Vagina (tissue), 2 donors: ENCODE measurements at places on chromosomes 1 and 21. TPM values are rescaled to one million over a fixed set of nuclear protein-coding genes. Genes with fewer than 3 reads are reported as not detected.

The OR2L5 gene
- total RNA-seq = not detected

The GNG4 gene
- 6.6 TPM for total RNA-seq

The KRTAP12-2 gene
- not detected for total RNA-seq

The TMEM125 gene
- total RNA-seq = 1.2 TPM

The RCSD1 gene
- total RNA-seq = 11.5 TPM

The CELA3A gene
- not detected for total RNA-seq

The STUM gene
- total RNA-seq = 6.4 TPM

The UBASH3A gene
- 6.4 TPM for total RNA-seq

The FLG2 gene
- not detected for total RNA-seq

The OBSCN gene
- 35.8 TPM for total RNA-seq

DNA sequence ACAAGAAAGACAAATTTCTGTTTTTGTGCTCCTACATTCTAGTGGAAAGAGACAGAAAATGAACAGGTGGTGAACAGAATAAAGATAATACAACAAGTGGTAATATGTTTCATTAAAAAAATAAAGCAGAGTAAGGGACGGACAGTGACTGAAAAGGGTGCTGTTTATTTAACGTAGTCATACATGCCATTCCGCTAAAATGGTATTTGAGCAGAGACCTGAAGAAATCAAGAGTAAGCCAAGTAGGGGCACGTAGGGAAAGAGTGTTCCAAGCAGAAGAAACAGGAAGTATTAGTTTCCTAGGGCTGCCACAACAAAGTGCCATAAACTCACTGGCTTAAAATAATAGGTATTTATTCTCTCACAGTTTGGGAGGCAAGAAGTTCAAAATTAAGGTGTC lies 65.6 kb upstream of the KCTD3 start:
- no peak for DNase-seq
- no peaks in the 10 kb centered on the region for H3K36me3 ChIP-seq
- no peaks in the 10 kb centered on the region for H3K4me1 ChIP-seq
- H3K27me3 ChIP-seq = no peaks in the 10 kb centered on the region
- H3K27ac ChIP-seq = no peak overlapping the region

DNA sequence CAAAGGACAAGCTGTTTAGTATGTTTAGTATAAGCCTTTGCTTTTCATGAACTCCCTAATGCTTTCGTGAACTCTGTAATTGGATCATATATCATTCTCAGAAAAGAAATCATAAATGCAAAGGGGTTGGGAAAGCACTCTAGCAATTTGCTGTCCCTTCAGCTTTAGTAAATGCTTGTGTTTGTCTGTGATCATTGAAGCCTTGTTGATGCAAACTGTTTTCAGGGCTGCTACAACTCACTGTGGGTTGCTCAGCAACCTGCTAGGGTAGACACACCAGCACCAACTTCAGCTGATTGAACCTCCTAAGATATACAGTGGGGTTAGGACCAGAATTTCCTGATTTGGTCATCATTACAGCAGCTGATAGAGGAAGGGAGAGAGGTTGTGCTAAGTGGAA lies 95.0 kb downstream of the SGIP1 start:
- H3K36me3 ChIP-seq = no peaks in the 10 kb centered on the region
- H3K27me3 ChIP-seq = no peaks in the 10 kb centered on the region
- H3K4me3 ChIP-seq = no peak overlapping the region

DNA sequence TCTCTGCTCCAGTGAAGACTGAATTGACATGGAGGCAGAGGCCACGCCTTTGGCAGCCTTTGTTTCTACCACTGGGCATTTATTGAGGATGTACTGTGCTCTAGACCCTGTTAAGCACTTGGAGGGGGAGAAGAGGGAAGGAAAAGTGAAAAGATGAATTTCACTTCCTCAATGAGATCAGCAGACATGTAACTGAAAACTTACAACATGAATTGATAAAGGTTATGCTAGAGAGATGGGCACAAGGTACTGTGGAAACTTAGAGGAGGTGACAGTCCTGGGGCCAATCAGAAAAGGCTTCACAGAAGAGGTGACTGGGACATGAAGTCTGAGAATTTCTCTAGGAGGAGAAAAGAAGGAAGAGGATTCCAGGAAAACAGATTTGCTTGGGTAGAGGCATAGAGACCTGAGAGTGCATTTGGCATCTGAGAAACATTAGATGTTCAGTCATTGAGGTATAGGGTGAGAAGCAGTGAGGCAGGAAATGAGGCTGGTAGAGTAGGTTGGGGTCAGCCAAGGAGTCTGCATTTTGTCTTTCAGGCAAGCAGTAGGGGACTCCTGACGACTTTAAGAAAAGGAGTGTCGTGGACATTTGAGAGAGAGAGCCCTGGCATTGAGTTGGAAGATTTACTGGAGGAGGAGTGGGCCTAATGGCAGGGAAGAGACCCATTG lies 113.0 kb downstream of the SYT2 start:
- no peaks in the 10 kb centered on the region for H3K27me3 ChIP-seq
- DNase-seq = no peak
- H3K4me1 ChIP-seq = peaks cover 5% of the 10 kb centered on the region
- H3K36me3 ChIP-seq = no peaks in the 10 kb centered on the region
- no peak overlapping the region for H3K27ac ChIP-seq

GRCh38 chr1:40986956-40987355 lies 7.5 kb downstream of the CTPS1 start:
- H3K27ac ChIP-seq = peak overlapping the region; percentile 53
- H3K27me3 ChIP-seq = no peaks in the 10 kb centered on the region
- H3K4me1 ChIP-seq = peaks cover 50% of the 10 kb centered on the region
- H3K4me3 ChIP-seq = no peak overlapping the region
- H3K36me3 ChIP-seq = peaks cover 60% of the 10 kb centered on the region
- no peak for DNase-seq

- no peaks in the 10 kb centered on the region for H3K27me3 ChIP-seq
- H3K27ac ChIP-seq = no peak overlapping the region
- no peak overlapping the region for H3K4me3 ChIP-seq
- H3K36me3 ChIP-seq = no peaks in the 10 kb centered on the region
- DNase-seq = no peak
- peaks cover 39% of the 10 kb centered on the region for H3K4me1 ChIP-seq
Observed at GRCh38 chr1:183284086-183284485, 98.0 kb downstream of the LAMC2 start.

DNA sequence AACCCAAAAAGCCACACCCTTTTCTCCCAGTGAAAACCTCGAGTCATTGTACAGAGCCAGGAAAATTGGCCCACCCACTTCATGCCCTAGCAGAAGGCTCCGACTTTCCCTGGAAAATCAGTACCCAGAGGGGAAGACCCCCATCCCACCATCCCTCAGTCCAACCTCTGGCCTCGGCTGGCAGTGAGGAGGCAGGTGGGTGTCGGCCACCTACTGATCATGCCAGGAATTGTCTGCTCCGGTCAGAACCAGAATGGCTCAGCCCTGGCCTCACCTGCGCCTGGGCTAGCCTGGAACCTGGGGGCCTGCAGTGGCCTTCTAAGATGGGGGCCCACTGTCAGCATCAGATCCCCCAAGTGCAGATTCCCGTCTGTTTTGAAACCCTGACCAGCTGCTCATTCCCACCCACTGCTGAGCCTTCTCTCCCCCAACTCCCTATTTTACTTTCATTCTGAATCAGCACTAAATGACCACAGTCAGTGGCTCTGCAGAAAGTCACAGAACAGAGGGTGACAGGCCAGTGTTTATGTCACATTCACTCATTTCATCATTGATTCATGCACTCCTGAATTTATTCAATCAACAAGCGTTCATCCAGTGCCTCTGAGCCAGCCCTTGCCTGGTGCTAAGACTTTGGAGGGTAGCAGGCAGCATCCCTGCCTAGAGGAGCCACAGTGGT lies 3.0 kb upstream of the S100A9 start:
- H3K4me3 ChIP-seq = no peak overlapping the region
- no peak overlapping the region for H3K27ac ChIP-seq
- no peaks in the 10 kb centered on the region for H3K27me3 ChIP-seq
- H3K4me1 ChIP-seq = no peaks in the 10 kb centered on the region
- DNase-seq = peak; percentile 67
- H3K36me3 ChIP-seq = no peaks in the 10 kb centered on the region

GRCh38 chr1:28815533-28816185 lies 3.7 kb downstream of the OPRD1 start:
- no peaks in the 10 kb centered on the region for H3K4me1 ChIP-seq
- H3K27me3 ChIP-seq = peaks cover 4% of the 10 kb centered on the region
- no peak overlapping the region for H3K4me3 ChIP-seq
- no peak for DNase-seq
- H3K27ac ChIP-seq = no peak overlapping the region

DNA sequence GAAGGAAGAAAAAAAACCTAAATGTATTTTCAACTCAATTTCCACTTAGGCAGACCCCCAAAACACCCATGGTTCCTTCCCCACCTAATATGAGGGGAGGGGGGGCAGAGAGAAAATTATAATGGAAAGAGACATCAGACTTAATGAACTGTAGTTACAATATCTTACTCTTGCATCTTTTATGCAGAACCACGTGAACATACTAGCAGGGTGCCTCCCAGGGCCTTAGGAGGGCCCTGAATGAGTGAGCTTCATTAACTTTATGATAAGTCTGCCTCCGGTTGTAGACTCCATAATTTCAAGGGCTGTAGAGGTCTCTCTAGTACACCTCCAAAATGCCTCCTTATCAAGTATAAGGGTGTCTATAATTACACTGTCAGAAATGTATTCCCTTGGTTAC lies 11.3 kb upstream of the KIRREL1 start:
- H3K27me3 ChIP-seq = no peaks in the 10 kb centered on the region
- no peak overlapping the region for H3K27ac ChIP-seq
- no peak for DNase-seq
- no peak overlapping the region for H3K4me3 ChIP-seq
- peaks cover 10% of the 10 kb centered on the region for H3K4me1 ChIP-seq
- H3K36me3 ChIP-seq = no peaks in the 10 kb centered on the region

GRCh38 chr1:202230061-202230938 lies 36.7 kb downstream of the LGR6 start:
- H3K27me3 ChIP-seq = no peaks in the 10 kb centered on the region
- H3K4me1 ChIP-seq = peaks cover 9% of the 10 kb centered on the region
- no peak for DNase-seq
- H3K36me3 ChIP-seq = no peaks in the 10 kb centered on the region

DNA sequence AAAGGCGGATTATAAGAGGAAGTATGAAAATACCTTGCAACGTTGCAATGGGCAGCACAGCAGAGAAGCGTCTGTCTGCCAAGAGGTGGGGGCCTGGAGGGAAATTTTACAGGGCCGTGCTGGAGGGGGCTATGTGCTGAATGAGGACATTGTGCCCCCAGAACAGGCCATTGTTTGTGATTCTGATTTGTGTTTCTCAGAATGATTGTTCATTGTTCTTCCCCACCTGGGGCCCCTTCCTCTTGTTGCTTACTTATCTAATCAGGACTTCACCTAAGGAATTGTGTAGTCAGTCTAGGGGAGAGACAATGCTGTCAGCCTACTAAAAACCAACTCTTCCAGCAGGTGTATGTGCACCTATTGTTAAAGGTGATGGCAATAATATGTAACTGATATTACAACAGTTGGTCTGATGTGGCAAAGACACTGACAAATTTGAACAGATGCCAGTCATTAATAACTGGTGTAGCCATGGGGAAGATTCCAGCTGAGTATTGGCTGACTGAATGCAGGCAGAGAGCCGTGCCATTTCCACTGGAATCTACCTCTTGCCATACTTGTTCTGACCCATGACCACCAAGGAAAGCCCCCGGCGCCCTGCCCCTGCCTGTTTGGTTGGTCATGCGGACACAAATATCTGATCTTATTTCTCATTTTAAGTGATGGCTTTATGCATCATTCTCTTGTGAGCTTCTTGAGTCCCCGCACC lies 45.2 kb upstream of the PSEN2 start:
- H3K27me3 ChIP-seq = no peaks in the 10 kb centered on the region
- H3K27ac ChIP-seq = no peak overlapping the region
- H3K4me1 ChIP-seq = peaks cover 45% of the 10 kb centered on the region
- H3K4me3 ChIP-seq = no peak overlapping the region

GRCh38 chr1:170731566-170732251 lies 67.8 kb downstream of the PRRX1 start:
- no peaks in the 10 kb centered on the region for H3K27me3 ChIP-seq
- no peak for DNase-seq
- H3K4me3 ChIP-seq = no peak overlapping the region
- peaks cover 39% of the 10 kb centered on the region for H3K4me1 ChIP-seq

DNA sequence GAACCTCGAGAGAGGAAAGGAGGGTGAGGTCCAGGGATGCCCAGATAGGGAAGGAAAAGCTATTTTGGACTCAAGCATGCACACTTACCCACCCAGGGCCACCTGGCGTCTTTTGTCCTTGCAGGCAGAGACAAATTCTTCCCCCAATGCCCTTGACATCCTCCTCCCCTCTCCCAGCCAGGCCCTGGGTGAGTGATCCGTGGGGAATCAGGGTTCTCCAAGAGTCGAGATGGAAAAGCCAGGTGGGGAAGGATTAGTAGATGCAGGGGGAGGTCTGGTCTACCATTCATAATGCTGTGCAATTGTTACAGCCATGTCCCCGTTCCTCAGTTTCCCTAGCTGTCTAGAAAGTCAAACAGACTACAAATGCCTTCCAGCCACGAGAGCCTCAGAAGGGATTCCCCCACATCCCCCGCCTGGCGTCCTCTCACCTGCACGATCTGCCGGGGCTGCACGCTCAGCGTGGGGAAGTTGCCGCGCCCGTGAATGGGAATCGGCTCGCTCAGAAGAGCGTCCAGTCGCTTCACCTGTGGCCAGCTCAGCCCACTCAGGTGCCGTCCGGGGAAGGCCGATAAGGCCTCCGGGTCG lies 580 bp downstream of the TENT5B start:
- peak overlapping the region; percentile 87 for H3K27ac ChIP-seq
- H3K4me3 ChIP-seq = peak overlapping the region; percentile 74
- H3K36me3 ChIP-seq = no peaks in the 10 kb centered on the region
- DNase-seq = no peak
- H3K27me3 ChIP-seq = no peaks in the 10 kb centered on the region
- peaks cover 36% of the 10 kb centered on the region for H3K4me1 ChIP-seq

- no peaks in the 10 kb centered on the region for H3K27me3 ChIP-seq
- H3K27ac ChIP-seq = no peak overlapping the region
- H3K4me1 ChIP-seq = peaks cover 6% of the 10 kb centered on the region
- H3K4me3 ChIP-seq = no peak overlapping the region
- no peaks in the 10 kb centered on the region for H3K36me3 ChIP-seq
Observed at GRCh38 chr1:184664661-184665060, 90.0 kb downstream of the EDEM3 start.

GRCh38 chr1:36855699-36856494 lies 178.4 kb downstream of the GRIK3 start:
- H3K4me3 ChIP-seq = no peak overlapping the region
- DNase-seq = no peak
- H3K27me3 ChIP-seq = no peaks in the 10 kb centered on the region
- no peaks in the 10 kb centered on the region for H3K4me1 ChIP-seq

- DNase-seq = no peak
- H3K36me3 ChIP-seq = no peaks in the 10 kb centered on the region
- no peak overlapping the region for H3K4me3 ChIP-seq
- peak overlapping the region; percentile 81 for H3K27ac ChIP-seq
- peaks cover 56% of the 10 kb centered on the region for H3K4me1 ChIP-seq
- H3K27me3 ChIP-seq = no peaks in the 10 kb centered on the region
Observed at GRCh38 chr1:230824919-230825721, 43.2 kb downstream of the C1orf198 start.

GRCh38 chr1:188444526-188444925 lies 1615.8 kb downstream of the PLA2G4A start:
- no peak overlapping the region for H3K27ac ChIP-seq
- no peaks in the 10 kb centered on the region for H3K4me1 ChIP-seq
- H3K36me3 ChIP-seq = no peaks in the 10 kb centered on the region
